ENCODE measurements at places on chromosomes 5 and 9.
A peak's percentile ranks its signal among the peaks of the same experiment; 100 is the strongest.

DNA sequence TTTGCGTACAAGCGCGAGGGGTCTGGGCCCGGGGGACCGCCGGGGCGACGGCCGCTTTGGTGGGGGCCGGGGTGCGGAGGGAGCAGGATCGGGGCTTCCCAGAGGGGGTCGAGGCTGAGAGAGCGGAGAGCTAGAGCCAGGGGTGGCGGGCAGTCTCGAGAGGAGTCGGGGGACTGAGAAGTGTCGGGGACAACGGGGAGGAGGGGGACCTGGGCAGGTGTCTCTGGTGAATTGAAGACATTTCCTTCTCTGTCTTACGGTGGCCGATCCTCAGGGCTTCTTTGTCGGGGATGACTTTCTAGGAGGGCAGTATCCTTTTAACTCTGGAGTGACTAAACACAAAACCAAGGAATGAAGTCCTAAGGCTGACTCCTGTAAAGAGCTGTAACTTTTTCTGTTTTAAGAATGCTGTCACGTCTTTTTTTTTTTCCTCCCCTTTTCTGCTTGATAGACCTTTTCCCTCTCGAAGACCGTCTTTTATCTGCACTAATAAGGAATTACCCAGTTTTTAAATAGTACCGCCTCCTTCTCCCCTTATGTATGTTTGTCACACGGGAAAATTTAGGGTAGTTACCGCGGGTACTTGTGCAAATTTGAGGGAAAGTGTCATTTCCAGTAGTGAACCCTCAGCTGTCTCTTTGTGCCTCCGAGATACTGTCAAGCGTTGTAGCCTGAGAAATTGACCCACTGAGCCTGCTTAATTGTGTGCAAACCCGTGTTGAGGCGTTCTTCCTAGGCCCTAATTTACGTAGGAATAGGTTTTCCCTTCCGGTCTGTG is 822 bp downstream of the DENND4C start:
- peaks cover 2% of the 10 kb centered on the region for H3K36me3 ChIP-seq
- peak overlapping the region; percentile 97 for H3K27ac ChIP-seq
- peak overlapping the region; percentile 97 for H3K4me3 ChIP-seq
- no peaks in the 10 kb centered on the region for H3K27me3 ChIP-seq
- peak; percentile 17 for DNase-seq
- H3K4me1 ChIP-seq, result peaks cover 3% of the 10 kb centered on the region

DNA sequence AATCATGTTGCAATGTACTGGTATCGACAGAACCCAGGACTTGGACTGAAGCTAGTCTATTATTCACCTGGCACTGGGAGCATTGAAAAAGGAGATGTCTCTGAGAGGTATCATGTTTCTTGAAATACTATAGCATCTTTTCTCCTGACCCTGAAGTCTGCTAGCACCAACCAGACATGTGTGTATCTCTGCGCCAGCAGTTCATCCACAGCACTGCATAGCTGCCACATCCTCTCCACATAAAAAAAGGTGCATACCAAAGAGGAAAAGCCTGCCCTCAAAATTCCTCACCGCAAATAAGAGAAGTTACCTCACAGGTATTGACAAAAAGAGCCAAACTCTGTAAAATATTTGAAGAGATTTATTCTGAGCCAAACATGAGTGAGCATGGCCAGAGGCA is 99.5 kb upstream of the PRSS3 start:
- H3K27ac ChIP-seq, result no peak overlapping the region
- no peaks in the 10 kb centered on the region for H3K4me1 ChIP-seq
- DNase-seq, result no peak

- no peak overlapping the region for H3K4me3 ChIP-seq
- peaks cover 1% of the 10 kb centered on the region for H3K27me3 ChIP-seq
- peak; percentile 80 for DNase-seq
- H3K27ac ChIP-seq, result no peak overlapping the region
- no peaks in the 10 kb centered on the region for H3K36me3 ChIP-seq
Measured at GRCh38 chr5:175842951-175843793, 28.2 kb upstream of the CPLX2 start.

- H3K36me3 ChIP-seq, result peaks cover 10% of the 10 kb centered on the region
- no peak overlapping the region for H3K4me3 ChIP-seq
- H3K27me3 ChIP-seq, result no peaks in the 10 kb centered on the region
- DNase-seq, result no peak
- no peaks in the 10 kb centered on the region for H3K4me1 ChIP-seq
Measured at GRCh38 chr9:89453452-89453851, 44.5 kb downstream of the SEMA4D start.

- no peaks in the 10 kb centered on the region for H3K36me3 ChIP-seq
- H3K27me3 ChIP-seq, result peaks cover 36% of the 10 kb centered on the region
- no peaks in the 10 kb centered on the region for H3K4me1 ChIP-seq
- no peak overlapping the region for H3K27ac ChIP-seq
- H3K4me3 ChIP-seq, result no peak overlapping the region
Measured at GRCh38 chr5:1867114-1867814, 15.5 kb downstream of the IRX4 start.

Measured in IMR-90 (cell line).